ENCODE measurements at places on chromosomes 6 and 20.

DNA sequence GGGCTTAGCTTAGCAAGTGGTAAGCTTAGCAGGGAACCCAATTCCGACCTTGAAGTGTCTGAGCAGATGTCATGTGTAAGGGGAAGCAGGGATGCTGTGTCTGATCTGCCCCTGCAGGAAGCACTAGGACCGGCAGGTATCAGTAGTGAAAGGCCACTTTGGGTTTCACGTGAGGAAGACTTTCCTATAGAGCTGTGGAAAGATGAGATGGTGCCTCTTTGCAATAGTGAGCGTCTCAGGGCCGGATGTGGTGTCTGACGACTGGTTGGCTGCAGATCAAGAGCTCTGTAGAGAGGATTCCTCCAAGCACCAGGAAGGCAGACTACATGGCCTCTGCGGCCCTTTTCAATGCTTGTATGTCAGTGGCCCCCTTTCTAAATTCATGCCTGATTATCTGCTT lies 98.3 kb downstream of the TIAM2 start:
- DNase-seq = no peak

- DNase-seq = no peak
Observed at GRCh38 chr6:113464960-113465359, 392.2 kb upstream of the MARCKS start.

DNA sequence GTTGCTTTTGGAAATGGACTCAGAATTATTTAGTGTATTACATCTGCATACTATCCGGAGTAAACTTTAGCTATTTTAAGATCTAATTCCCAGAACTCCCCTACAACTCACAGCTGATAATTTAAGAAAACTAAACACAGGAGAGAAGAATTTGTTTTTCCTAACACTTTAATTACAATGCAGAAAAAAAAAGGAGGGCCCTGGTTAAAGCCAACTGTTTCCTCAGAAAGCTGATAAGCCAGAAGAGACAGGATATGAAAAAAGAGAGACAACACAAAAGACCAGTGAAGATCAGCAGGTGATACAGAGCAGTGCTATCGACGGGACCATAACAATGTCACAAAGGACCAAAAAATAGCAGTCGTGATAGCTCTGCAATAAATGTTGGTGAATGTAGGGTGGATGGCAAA lies 5.8 kb downstream of the IFNGR1 start:
- DNase-seq = no peak

DNA sequence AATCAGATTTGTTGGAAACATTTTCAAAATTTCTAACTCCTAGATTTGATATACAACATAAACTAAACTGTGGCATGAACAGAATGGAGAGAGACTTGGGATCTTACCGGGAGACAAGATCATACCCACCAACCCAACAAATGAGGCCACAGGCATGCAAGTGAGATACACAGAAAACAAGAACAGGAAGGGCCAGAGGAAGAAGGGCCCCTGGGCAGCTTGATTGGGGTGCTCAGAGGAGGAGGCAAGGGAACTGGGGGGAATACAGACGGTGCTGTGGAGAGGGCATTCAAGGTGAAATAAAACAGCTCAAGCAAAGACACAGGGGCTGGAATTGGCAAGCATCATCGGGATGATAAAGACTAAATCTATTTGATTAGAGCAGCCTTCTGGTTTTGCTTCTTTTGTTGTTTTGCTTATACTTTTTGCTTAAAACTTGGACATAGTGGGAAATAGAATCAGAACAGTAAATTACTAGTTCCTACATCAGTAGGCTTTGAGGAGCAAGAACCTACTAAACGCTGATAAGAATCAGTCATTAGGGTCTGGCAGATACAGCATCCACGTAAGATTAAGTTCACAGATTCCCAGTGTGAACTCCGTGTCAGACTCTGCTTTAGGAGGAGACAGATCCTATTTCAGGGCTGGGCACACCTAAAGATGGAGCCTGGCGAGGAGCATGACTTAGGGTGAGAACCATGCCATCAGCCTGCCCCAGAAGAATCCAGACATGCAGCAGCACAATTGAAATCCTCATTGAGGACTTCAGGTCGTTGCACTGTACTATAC lies 3.5 kb upstream of the RAMACL start:
- DNase-seq = no peak

DNA sequence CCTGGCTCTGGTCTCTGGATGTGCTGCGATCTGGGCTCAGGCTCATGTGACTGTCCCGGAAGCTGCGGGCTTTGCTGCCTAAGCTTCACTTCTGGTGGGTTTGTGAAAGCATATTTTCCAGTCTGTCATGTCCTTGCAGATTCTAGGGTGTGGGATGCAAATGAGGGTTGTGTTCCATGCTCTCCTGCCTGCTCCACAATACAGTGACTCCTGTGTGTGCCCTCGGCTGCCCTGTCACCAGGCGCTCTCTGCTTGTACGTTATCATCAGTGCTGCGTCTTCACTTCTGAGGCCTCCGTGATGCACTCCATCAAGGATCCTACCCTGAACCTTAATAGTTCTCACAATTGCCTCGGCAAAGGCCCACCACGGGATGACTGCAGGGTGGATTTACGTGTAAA lies 84.2 kb downstream of the TTLL2 start:
- no peak for DNase-seq

DNA sequence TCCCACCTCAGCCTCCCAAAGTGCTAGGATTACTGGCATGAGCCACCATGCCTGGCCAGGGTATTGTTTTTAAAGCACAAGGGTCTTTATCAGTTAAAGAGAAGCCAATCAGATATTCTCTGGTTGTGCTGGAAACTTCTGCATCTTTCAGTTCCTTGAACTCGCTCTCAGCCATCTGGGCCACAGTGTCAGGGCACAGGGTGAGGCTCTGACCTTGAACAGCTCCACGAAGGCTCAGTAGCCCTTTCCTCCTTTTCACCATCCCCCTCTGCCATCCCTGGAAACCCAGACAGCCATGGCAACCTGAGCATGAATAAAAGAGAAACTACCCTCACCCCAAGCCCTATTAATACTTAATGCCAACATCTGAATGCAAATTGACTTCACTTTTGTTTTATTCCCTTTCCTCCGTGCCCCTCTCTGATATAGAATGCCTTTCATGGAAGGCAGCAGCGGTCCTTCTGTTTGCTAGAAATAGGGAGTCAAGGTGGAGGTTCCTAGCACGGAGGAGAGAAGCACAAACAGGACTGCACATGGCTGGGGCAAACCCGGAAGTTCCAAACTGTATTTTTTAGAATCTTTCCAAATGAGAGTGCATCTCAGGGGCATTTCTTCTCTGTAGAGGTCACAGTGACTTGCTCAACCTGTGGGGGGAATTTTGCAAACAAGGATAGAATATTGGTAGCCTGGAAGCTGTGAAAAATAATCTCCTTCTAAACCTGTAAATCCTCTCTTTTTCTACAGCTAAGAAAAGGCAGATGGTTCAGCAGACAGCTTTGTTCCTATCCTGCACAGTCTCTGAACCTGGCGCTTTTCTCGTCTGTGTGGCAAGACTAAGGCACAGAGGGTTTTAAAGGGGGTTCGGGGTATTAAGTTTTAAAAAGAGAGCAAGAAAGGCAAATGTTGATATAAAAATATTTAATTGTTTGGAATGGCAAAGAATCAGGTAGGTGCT lies 176.4 kb upstream of the RREB1 start:
- no peak for DNase-seq

GRCh38 chr6:50461696-50462095 lies 251.6 kb upstream of the TFAP2D start:
- no peak for DNase-seq

Measured in stimulated activated CD4-positive, alpha-beta T cell treated with anti-CD3 and anti-CD28 coated beads, TNF-alpha, amount 100 ng/mL, for 24 hours (primary cell).